ENCODE measurements at places on chromosomes 2 and 18.

GRCh38 chr2:132896073-132896472, 226.1 kb upstream of the LYPD1 start:
- no peak for DNase-seq

DNA sequence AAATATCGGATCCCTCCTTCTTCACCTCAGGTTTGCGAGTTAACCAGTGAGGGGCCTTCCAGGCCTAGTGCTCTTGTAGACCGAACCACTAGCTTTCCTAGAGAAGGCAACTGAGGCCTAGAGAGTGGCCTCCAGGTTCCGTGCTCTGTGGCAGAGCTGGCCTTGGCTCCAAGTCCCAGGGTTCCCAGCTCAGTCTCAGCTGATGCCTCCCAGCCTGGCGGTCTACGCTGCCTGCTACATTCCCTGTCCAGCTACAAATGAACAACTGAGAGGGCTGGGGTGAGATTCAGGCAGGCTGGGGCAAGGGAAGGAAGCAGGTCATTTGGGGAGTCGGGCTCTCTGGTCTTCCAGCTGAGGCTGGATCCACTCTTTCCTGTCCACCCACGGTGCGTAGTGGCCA, 2.3 kb downstream of the STEAP3 start:
- DNase-seq, result no peak

- DNase-seq, result no peak
These were observed 632 bp downstream of the AFTPH start for GRCh38 chr2:64524604-64525316.

GRCh38 chr2:136901732-136902131, 136.4 kb downstream of the THSD7B start:
- DNase-seq, result no peak

- DNase-seq, result no peak
These were observed 625.3 kb upstream of the LRRTM4 start for GRCh38 chr2:78147466-78147865.

- peak; percentile 80 for DNase-seq
These were observed 20.0 kb downstream of the TRIP12 start for GRCh38 chr2:229901819-229902218.

DNA sequence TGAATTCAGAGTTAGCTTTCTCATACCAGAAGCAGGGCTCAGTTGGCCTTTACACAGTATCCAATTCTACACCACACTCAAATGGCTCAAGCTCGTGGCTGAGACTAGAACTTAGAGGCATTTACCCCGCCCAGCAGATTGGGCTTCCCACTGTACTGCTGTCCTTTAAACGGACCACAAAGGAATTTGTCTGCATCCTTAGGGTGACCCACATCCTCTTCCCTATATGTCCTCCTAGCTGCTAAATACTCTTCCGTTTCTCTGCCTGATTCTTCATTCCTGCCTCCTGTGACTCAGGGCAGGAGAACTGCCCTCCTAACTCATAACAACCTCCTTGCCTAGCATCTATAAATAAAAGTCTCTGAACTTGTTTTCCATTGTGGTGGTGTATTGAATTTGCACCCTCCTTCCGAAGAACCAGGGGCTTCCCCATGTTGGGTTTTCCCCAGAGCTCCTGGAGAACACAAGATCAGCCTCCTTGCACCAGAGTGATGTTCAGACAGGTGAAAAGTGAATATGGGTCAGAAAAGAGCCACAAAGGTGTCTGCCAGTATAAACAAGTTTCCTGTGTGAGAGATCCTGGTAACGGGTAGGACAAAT, 32.0 kb upstream of the MC4R start:
- DNase-seq, result peak; percentile 59

Measured in fibroblast of skin of scalp (primary cell).